Activated T-helper 1 cell treated with anti-CD3 and anti-CD28 coated beads, Interleukin-2, amount 50 U/mL, for 16 hours (primary cell): ENCODE measurements at places on chromosomes 11 and 22.

- DNase-seq = no peak
Observed at GRCh38 chr11:6194065-6194581, 4.9 kb upstream of the OR52W1 start.

DNA sequence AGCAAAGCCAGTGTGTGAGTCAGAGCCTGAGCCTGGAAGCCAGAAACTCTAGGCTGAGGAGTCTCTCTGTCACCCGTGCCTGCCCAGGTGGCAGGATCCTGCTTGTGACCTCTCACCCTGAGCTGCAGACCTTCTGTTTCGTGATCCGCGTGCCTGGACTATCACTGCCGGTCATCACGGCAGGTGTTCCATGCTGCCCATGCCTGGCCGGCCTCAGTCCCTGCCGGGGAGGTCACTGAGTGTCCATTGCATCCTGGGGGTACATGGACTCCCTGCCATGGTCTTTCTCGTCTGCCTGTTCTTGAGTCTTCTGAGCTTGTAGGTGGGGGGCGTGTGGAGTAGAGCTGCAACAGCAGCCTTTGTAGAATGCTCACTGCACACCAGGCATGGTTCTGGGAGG, 1032.4 kb downstream of the TBC1D22A start:
- DNase-seq = no peak

DNA sequence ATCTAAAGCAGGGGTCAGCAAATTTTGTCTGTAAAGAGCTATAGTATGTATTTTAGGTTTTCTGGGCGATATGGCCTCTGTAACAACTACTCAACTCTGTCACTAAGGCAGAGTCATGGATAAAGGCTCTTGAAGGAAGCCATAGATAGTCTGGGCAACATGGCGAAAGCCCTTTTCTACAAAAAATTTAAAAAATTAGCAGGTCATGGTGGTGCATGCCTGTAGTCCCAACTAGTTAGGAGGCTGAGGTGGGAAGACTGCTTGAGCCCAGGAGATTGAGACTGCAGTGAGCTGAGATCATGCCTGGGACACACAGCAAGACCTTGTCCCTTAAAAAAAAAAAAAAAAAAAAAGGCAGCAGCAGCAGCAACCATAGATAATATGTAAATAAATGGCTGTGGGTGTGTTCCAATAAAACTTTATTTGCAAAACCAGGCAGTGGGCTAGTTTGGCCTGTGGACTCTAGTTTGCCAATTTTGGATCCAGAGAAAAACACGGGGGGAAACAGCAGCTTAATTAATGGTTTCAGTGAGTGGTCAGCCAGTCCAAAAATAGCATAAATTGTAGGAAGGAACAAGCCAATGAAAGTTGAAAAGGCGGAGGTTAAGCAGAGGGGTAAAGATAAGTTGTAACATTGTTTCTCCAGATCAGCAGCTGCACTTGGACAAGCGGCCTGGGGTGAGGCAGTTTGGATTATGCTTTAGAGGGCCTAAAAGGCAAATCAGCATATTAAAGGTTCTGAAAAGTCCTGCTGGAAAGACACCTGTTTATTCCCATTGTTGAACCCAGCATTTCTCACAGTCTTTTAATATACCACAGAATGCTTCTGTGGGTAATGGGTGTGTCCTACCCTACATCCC, 62.6 kb downstream of the KIAA1671 start:
- no peak for DNase-seq

DNA sequence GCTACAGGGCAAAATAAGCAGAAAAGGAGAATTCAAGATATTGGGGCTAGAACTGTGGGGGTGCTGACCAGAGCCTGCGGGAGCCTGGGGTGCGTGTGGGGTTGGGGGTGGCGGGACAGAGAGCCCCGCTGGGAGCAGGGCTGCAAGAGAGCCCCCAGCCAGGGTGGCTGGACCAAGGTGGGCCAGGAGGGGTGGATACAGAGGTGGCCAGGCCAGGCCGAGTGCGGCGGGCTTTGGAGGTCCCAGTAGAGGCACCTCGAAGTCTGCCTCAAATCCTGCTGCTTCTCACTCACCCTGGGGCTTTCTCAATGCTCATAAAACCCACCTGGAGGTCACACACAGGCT, 16.9 kb upstream of the MUC5B start:
- no peak for DNase-seq
